ENCODE measurements at places on chromosomes 16 and 17. TPM values are rescaled to one million over a fixed set of nuclear protein-coding genes. Genes with fewer than 3 reads are reported as not detected.

DNA sequence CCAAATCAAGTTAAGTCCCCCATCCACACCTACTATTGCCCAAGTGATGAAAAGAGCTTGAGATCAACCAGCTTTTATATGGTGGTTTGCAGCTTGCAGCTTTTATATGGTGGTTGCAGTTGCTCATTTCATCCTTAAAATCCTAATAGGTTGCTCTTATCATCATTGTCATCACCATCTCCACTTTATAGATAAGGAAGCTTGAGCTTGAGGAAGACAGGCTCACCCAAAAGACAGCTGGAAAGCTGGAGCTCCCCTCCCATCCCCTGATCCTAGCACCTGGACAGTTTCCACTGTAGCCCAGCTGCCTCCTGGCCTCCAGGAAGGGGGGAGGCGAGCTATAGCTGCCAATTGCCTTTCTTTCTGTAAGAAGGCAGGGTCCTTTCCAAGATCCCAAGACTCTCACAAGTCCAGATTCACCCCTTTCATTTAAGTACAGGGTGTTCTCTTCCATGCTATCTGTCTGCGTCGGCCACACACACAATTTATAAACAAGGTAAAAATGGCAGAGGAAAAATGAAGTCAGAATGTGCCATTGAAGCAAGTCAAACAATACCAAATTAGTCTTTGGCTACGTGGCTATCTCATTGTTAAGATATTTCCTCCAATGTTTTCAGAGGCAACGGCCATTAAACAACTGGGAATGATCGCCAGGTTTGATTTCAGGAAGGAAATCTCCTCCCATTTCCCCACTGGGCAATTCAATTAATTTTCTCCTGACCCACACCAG, 63.3 kb downstream of the PECAM1 start:
- DNase-seq, result peak; percentile 64

Gene AIPL1
- total RNA-seq, result not detected

Gene MMP2
- total RNA-seq, result 3.7 TPM

- DNase-seq, result peak; percentile 86
Observed at GRCh38 chr17:4187076-4187475, 44.1 kb downstream of the CYB5D2 start.

DNA sequence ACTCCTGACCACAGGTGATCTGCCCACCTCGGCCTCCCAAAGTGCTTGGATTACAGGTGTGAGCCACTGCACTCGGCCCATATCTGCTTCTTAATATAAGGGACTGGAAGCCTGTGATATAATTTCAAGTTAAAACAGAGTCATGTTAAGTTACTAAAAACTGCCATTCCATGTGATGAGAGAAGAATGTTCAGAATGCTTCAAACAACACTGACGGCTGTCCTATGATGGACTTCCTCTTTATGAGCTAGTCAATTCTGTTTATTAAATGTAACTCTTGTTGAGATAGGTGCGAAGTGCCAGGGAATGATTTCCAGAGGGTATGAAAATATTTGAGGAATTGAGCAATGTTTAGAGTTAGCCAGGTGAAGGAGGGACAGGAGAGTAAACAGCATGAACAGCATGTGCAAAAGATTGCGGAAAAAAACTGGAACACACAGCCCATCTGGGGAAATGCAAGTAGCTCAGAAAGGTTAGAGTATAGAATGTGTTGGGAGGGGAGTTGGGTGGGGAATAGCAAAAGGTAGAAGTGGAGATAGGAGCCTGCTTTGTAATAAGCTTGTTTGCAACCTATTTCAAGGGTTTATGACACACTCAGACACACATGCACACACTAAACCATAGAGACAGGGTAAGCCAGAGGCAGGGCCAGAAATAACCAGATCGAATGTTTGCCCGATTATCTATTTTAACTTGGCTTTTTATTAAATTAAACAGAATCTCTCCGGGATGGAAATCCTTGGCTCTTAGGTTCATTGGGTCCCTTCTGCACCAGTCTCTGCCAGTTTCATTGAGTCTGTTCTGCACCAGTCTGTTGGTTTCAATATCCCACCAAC, 135.6 kb upstream of the COX10 start:
- DNase-seq, result peak; percentile 18

Gene OR3A3
- not detected for total RNA-seq

DNA sequence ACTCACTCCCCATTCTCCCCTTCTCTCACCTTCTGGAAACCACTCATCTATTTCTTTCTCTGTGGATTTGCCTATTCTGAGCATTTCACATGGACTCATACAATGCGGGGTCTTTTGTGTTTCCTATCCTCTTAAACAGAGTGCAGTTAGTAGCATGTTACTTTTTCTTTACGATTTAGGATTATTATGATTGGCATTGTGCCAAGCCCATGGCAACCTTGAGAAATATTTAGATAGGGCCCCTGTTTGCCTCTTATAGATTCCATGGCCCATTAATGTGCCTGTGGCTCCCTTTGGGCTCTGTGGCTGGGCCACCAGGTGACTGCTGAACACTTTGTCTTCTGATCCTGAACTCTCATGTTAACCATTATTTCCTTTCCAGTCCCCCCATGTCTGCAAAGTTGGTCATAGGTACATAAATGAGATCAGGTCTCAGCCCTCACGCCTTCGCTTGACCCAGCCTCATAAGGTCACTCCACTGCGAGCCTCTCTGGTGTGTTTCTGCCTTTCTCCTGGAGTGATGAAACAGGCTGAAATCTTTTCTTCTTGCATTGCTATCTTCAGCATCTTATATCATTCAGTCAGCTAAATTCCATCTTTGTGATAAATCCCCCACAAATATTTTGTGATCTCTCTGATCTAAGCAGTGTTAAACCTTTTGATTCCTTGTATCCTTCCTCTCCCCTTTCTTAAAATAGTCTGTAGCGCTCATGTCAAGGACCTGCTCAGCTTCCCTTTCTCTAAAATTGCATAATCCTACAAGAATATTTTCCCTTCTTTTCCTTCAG, 44.0 kb downstream of the MYH3 start:
- no peak for DNase-seq

- peak; percentile 98 for DNase-seq
Observed at GRCh38 chr17:50055426-50056216, at the start of gene ITGA3. Gene ITGA3 (plus strand): TSS chr17:50056110. CDS start chr17:50056440, 330 bp downstream.

GRCh38 chr17:42052346-42052877, 2.0 kb upstream of the C17orf113 start:
- no peak for DNase-seq

Gene GJC1
- 6.9 TPM for total RNA-seq
